ENCODE measurements at places on chromosomes 16 and 17.

- DNase-seq = peak; percentile 46
Observed at GRCh38 chr17:38508954-38509771, 80.9 kb downstream of the ARHGAP23 start.

DNA sequence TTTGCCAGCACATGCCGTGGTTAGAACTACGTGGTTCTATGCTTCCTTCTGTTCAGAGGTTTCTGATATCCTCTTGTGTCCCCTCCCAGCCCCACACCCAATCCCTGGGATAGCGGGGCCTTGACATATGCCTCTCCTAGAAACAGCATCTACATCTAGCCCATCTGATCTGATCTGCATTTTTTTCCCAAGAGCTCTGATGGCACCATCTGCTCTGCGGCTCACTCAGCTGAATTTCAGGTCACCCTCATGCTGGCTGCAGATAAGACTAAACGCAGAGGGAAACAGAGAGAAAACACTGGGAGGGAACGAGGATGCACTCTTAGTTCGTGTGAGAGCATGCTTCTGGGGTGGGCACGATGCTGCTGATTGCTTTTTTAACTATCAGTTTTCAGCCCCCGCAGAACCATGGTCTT lies 10.7 kb downstream of the WIPI1 start:
- no peak for DNase-seq

- no peak for DNase-seq
Observed at GRCh38 chr17:15288859-15289258, 23.7 kb upstream of the PMP22 start.

DNA sequence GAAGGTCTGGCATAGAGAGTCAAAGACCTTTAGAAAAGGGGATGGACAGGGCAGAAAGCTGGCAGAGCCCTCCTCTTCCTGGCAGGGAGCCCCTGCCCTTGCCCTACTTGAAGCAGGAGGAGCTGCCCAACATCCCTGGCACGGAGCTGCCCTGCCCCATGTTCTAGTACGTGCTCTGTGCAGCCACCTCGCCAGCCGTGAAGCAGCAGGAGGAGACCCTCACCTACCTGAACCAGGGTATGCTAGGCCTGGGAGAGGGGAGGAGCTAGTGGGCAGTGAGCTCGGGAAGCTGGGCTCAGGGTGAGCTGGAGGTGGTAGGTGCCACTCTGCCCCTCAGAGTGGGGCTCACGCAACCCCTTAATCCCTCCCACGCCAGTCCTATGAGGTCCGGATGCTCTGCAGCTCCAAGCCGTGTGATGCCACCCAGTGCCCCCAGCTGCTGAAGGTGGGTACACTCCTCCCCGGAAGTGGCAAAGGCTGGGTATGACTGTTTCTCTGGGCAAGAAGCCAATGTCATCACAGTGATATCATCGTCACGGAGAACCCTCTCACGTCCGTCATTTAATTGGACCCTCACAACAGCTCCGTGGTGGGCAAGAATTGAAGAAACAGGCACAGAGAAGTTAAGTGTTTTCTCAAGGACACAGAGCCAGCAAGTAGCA lies 12.7 kb upstream of the STAC2 start:
- peak; percentile 53 for DNase-seq

DNA sequence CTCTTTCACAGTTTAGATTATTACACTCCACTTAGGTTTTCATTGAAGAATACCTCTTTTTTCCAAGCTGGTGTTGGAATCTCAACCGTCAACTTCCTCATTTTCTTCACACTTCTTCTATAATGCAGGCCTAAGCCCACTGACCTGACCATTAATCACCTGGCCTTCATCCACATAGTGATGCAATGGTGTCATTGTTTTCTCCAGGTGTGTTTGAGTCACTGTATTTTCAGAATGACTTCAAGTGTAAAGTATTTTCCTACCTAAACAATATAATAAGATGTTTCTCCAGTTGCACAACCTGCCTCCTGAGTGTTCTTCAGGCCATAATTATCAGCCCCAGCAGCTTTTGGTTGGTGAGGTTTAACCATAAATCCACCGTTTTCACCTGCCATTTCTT lies 1675.1 kb downstream of the TP53TG3F start:
- no peak for DNase-seq

DNA sequence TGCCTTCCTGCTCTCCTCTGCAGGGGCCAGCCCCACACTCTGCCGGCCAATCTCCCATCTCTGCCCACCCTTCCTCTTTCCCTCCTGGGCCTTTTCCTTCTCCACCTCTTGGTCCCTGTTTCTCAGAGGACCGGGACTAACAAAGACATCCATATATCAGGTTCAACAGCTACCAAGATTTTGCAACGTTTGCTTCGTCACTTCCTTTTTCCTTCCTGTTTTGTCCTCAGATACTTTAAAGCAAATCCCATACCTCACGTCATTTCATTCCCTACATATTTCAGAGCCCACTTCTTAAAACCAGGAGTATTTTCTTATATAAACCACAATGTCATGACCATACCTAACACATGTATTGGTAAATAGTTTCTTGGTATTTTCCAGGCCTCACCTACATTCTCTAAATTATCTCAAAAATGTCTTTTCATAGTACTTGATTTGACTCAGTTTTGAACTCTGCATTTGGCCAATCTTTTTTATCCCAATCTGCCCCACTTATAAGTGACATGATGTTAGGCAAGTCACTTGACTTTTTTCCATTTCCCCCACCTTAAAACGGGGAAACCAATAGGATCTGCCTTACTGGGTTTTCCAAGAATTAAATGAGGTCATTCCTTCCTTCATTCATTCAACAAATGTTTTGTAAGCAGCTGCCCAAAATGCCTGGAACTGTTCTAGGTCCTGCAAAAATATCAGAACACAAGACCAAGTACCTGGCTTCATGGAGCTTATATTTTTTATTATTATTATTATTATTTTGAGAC lies 7.2 kb upstream of the USP10 start:
- no peak for DNase-seq

DNA sequence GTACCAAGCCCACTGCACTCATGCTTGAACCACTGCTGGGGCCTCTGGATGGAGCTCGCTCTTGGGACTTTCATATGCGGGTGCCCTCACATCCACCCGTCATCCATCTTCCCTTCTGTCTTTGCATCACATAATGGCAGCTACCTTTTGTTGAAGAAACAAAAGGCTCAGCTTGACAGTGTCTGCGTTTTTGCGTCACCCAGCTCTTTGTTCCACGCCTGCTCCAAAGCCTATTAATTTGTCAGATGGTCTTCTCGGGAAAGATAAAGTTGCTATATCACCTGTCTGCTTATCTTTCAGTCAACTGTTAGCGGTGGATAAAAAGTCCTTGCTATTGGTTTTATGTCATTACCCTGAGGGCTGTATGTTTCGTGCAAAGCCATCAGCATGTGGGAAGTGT lies 18.1 kb upstream of the BCO1 start:
- DNase-seq = no peak

DNA sequence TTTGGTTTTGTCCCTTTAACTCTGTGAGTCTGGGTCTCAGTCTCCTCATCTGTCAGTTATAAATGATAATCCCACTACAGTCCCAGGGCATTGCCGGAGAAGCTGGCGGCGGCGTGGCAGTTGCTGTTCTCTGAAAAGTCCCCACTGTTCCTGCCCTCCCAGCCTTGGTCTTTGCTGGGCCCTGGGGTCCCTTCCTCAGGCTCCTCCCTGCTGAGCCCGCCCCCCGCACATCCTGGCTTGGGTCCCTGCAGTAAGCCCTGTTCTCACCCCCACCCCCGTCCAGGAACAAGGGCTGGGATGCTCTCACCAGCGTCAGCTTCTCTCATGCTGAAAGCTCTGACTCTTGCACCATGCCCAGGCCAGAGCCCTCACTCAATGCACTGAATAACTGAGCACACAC lies 35.3 kb upstream of the PEMT start:
- no peak for DNase-seq

Measured in stimulated activated naive B cell treated with anti-CD40 and anti-IgM and Interleukin-4, amounts not matched to agents 10 μg/mL and 1 μg/mL and 100 μg/mL, for 72 hours (primary cell).